ENCODE measurements at places on chromosomes 11 and 22.

- DNase-seq: no peak
These were observed 20.8 kb downstream of the ABTB2 start for GRCh38 chr11:34337016-34337415.

DNA sequence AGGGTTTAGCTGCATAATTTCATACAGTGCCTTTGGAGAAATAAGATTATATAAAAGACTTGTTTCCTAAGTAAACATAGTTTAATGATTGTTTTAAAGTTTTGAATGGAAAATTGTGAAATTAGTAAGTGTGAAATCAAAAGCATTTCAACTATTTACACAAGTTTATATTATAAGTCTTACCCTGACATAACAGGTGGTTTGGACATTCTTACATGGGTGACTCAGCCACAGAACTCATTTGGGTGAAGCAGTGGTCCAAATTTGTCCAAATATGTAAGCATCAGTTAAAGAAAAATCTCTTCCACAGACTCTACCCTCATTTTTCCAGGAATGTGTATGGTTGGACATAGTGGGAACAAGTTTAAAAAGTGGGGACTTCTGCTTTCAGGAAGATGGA, 68.0 kb downstream of the USP47 start:
- DNase-seq: no peak

DNA sequence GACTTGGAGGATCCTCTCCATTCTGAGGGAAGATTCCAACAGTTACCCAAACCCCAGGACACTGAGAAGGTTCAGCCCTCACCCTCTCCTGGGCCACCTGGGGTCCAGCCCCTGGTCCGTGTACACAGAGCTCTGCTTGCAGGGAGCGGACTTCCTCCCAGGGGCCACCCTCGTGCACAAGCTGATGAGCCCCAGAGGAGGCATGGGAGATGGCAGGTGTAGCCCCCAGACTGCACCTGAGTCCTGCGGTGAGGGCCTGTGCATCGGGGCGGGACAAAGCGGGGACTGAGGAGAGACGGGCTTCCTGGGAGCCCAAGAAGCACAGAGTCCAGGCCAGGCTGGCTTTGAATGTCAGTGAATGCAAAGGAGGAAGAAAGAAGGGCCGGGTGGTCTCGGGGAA, 1374.9 kb downstream of the BRD1 start:
- DNase-seq: no peak

DNA sequence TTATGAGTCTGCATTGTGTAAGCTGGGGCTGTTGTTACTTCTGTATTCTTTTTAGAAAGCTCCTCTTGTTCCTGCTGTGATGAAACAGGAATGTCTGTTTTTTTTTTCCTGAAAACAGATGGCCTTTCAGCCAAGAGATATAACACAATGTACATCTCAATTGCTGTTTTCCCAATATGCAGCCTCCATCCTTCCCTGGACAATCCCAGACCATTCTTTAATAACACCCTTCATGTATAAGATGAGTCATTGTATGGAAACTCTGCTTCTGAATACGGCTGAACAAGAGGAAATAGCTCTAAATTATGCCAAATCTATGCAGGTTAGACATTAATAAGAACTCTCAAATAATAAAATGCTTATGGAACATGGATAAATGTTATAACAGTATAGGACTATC, 60.2 kb upstream of the LRRC4C start:
- no peak for DNase-seq

- no peak for DNase-seq
These were observed 75.3 kb downstream of the KCNQ1 start for GRCh38 chr11:2519862-2520735.

DNA sequence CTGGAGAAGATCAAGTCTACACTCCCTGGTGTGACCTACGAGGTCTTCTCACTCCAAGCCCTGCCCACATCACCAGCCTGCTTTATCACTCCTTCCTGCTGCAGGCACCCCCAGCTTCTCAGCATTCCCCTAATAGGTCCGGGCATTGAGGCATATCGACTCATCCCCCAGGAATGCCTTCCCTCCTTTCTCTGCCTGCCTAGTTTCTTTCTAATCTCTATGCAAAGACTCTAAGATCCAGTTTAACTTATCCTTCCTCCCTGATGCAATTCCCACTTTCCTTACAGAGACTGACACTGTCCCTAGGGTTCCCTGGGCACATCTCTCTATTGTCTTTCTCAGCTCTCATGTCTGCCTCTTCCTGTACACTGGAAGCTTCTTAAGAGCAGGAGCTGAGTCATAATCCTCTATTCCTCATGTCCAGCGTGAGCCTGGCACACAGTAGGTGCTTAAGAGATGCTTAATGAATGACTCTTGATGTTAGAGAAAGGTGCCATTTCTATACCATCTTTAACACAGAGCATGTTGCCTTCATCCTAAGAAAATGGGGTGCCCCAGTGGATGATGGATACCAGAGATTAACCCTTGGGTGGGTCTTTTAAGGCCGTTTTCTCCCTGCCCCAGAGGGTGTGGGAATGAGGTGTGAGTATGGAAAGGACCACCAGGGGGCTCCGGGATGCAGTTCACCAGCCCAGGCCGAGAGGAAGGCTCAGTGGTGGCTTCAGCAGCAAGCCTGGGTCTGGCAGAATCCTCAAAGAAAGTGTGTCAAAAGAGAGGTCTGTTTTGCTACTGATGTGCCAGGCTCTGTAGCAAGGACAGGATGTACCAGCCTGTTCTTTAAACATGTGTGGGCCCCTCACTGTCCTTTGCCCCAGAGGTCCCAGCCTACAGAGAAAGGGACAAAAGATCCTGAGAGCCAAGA, 34.7 kb downstream of the PARVA start:
- DNase-seq: no peak

GRCh38 chr11:59804061-59804460, 6.5 kb downstream of the MRPL16 start:
- DNase-seq: no peak

GRCh38 chr11:13039126-13039525, 30.0 kb downstream of the RASSF10 start:
- no peak for DNase-seq

DNA sequence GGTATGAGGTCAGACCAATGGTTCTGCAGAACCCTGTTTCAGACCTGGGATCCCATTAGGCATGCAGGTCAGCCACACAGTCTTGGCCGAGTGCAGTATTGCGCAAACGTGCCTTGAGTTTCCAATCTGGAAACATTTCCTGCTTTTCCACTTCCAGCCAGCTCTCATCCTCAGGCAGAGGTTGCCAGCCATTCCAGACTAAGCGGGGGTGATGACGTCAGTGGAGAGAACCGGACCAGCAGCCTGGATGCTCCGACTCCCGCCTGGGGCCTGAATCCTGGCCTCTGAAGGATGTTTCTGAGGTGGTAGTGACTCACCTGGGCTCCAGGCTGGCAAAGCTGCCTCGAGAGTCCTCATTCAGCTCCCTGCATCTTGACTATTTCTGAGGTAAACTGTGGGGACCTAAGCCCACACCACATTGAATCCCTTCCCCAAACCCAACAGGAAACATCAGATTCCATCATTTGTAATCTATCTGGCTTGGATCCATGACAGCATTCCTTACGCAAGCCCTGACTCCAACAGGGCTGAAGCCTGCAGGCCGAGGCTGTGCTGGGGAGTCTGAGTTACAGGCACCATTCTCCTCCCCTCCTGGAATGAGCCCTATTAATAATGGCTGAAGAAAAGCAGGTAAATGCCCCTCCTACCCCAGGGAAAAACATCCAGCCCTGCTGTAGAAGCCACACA, 83.0 kb downstream of the ABTB2 start:
- peak; percentile 99 for DNase-seq

DNA sequence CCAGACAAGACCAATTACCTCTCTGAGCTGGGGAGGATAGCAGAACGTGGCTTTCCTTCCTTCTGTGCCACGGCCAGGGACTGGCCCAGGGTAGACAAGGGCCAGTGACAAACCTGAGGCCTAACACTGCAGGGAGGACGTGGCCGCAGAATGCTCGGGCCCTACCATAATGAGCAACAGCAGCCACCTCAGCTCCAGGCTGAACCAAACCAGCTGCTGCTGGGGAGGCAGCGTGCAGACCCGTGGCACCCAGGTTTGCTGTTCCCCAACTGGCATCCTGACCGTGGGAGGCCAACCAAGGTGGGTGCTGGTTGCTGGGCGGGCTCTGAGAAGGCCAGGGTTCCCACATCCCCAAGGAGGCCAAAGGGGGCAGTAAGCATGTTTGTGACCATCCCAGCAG, 83.0 kb downstream of the MORC2 start:
- no peak for DNase-seq

- DNase-seq: no peak
These were observed 979 bp downstream of the SMIM38 start for GRCh38 chr11:69156673-69157155.

GRCh38 chr11:123518496-123519054, 88.5 kb downstream of the GRAMD1B start:
- DNase-seq: no peak

DNA sequence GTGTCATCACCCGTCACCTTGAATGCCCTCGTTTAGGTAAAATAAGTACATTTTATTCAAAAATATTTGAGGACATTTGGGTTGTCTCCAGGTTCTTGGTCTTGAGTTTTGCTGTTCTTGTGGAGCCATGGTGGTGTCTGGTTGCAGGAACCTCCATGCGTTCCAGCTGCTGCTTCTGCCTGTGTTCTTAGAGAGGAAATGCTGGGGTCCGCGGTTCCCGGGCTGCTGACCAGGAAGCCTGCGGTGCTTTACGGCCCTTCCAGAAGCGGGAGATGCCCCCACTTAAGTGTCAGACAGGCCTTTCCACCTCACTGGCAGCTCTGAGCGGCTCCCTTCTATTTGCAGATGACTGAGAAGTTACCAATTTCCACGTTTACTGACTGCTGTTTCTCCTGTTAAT, 66.8 kb downstream of the LRP5 start:
- DNase-seq: no peak

DNA sequence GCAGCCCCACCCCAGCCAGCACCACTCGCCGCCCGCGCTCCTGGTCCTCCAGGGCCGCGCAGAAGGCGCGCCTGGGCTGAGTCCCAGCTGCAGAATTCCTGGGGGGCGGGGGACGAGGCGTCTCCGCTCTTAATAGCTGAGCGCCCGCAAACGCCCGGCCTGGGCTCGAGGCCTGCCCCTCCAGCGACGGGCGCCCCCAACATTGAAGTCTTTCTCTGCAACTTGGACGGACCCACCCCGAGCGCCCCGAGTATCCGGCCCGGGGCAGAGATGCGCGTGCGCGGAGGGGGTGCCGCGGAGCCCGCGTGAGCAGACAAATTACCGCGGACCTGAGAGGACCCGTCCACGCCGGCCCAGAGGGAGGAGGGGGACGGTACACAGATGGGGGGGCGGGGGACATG, 6.7 kb upstream of the SYT7 start:
- no peak for DNase-seq

DNA sequence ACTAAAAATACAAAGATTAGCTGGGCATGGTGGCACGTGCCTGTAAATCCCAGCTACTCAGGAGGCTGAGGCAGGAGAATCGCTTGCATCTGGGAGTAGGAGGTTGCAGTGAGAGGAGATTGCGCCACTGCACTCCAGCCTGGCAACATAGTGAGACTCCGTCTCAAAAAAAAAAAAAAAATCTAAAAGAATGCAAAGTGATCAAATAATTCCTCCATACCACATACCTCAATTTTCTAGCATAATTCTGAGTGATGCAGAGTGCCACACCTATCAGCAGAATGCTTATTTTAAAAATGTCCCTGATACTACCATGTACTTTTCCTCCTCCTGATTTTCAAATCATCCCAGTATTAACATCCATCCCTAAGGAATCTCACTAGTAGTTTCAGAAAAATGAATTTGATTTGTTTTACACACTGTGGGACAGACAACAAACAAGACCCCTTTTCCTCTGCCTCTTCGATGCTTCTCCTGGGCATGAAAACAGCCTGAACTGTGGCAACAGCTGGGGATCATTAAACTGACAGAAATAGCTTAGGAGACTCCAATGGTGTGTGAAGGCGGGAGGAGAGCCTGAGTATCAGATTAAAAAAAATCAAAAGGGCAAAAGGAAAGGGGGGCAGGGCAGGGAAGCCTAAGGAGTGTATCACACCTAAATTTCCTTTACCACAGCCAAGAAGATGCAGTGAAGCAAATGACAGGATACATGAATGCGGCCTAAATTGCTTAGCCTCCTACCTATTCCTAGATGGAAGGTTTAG, 114.7 kb downstream of the SGSM3 start:
- no peak for DNase-seq

DNA sequence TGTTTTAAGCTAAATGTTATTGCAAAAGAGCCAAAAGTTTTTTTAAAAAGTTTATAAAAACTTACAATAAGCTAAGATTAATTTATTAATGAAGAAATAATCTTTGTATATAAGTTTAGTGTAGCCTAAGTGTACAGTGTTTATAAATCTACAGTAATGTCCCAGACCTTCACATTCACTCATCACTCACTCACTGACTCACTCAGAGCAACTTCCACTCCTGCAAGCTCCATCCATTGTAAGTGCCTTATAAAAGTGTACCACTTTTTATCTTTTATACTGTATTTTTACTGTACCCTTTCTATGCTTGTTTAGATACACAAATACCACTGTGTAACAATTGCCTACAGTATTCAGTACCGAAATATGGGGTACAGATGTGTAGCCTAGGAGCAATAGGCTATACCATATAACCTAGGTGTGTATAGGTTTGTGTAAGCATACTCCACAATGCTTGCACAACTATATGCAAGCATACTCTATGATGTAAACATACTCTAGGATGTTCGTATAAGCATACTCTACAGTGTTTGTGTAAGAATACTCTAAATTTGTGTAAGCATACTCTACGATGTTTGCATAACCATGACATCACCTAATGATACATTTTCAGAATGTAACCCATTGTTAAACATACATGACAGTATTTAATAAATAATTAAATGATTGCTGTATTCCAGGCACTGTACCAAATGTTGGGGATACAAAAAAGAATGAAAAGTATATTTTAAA, 953.0 kb downstream of the KCNA4 start:
- no peak for DNase-seq

DNA sequence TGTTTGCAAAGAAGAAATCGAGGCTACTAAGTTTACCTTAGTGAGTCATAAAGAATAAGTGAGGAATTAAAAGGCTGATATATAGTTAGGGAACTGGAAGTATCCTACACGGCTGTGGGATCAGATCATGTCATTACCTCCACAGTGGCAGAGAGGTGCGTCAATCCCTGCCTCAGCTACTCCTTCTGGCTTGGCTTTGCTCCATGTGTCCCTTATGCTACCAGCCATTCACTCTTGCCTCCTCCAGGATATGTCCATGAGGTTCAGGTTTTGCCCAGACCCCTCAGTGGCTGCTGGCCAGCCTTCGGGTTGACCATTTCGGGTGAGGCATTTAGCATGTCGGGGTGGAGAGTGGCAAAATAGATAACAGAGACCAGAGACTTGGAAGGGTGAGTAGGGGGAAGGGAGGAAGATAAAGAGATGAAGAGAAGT, 153.4 kb downstream of the LDLRAD3 start:
- DNase-seq: no peak
